ENCODE measurements at places on chromosomes 2 and 18.

GRCh38 chr2:54510916-54511315 is 54.8 kb downstream of the SPTBN1 start:
- DNase-seq: no peak

GRCh38 chr2:177024765-177025164 is 187.8 kb upstream of the HNRNPA3 start:
- no peak for DNase-seq

DNA sequence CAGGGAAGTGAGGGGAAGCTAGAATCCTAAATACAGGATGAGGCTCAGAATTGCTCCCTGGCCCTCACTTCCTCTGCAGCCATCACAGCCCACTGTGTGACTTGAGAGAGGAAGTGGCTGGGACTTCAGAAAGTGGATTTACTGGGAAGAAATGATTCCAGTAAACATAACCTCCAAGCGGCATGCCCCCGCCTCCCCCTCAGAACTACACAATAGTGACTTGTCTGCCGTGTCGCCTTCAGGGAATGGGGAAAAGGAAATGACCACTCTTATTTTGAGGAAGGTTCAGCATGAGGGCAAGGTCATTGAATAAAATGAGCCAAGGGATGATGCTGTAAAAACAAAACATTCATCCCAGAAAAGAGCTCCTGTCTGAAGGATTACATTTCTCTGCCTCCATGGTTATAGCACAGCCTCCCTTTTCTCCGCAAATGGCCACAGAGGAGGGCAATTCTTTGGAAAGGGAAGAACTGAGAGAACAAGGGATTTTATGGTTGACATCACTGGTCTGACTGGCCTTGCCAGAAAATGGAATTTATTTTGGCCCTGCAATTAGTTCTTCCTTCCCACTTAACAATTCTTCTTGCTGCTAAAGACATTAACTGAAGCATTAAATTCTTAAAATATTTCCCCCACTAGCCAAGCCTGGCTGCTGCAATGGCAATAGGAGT is 78.9 kb upstream of the DAPL1 start:
- DNase-seq: no peak

GRCh38 chr2:134842930-134843490 is 4.6 kb downstream of the ACMSD start:
- no peak for DNase-seq

- DNase-seq: no peak
Measured at GRCh38 chr2:25756536-25756935, 83.2 kb upstream of the DTNB start.

DNA sequence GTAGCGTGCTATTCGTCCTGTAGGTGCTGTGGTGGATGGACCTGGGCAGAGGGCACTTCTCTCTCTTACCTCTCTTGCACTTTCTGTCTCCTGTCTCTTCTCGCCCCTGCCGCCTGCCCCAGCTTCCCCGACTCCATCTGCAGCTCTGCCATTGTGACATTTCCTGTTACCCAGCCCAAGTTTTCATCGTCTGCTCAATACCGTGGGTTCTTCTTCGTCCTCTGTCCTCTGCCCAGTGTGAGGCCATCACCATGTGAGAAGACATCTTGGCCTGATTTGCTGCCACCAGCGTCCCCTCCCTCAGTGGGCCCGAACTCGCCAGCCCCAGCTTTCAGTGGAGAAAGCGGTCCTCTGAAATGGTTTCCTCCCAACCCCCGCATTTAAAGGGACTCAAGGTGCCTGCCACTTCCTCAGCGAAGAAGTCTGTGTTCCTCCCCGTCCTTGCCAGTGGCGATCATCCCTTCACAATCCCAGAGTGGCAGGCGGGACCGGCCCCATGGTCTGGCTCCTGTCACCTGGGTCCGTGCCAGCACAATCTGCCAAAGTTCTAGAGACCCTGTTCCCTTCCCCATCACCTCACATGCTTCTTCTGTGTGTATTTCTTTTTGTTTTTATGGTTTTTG is 18.0 kb downstream of the TGOLN2 start:
- no peak for DNase-seq

DNA sequence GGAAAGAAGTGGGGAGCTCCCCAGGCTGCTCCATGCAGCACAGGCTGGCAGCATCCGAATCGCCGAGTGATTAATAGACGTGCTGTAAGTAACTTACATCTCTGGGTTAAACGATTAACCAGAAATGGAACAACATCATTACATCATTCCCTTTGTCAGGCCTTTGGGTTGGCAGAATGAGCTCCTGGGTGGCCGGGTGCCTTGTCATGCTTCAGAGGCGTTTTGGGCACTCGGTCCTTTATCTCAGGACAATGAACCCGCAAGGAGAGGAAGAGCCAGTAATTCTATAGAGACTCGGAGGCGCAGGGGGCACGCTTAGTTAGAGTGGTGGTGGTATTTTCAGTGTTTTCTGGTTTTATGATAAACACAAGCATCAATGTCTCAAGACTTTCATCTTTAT is 146.9 kb upstream of the TPO start:
- DNase-seq: no peak

DNA sequence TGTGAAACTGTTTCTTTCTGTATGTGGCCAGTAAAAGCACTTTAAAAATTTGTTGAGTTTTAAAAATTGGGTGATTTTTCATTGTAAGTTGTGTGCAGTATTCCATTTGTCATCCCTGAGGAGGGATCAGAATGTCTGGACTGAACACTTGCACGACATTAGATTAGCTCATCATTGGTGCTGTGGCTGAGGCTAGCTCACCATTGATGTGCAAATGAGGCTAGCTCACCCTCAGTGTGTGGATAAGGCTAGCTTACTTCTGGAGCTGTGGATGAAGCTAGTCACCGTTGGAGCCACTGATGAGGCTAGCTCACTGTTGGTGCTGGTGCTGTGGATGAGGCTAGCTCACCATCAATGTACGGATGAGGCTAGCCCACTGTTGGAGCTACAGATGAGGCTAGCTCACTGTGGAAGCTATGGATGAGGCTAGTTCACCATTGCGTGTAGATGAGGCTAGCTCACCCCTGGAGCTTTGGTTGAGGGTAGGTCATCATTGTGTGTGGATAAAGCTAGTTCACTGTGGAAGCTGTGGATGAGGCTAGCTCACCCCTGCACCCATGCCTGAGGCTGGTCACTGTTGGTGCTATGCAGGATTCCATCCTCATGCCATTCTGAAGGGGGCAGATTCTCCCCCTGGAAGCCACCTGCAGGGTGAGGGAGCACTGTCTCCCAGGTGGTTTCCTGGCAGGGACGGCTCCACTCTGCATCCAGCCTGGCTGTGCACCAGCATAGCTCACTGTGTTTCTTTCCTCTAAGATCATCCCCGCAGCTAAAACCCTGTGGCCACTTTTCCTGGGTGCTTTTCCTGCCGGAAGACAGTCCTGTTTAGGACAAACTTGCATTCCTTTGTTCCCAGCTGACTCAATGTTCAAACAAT is 101.1 kb downstream of the TWIST2 start:
- DNase-seq: peak; percentile 41

GRCh38 chr2:240507060-240507777 is 50.6 kb downstream of the ANKMY1 start:
- no peak for DNase-seq

DNA sequence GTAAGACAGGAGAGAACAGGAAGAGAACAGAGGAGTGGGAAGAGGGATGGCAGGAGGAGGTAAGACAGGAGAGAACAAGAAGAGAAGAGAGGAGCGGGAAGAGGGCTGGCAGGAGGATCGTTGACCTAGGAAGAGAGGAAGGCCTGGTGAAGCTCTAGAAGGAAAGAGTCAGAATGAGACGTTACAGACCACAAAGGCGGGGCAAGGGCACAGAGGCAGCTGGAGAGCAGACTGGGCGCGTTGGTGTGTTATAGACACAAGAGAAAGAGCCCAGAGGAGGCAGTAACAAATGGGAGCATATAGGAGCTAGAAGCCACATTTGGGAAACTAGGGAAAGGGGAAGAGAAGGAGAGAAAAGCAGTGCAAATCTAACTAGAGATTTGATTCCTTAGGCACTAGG is 26.6 kb downstream of the PTRHD1 start:
- no peak for DNase-seq

DNA sequence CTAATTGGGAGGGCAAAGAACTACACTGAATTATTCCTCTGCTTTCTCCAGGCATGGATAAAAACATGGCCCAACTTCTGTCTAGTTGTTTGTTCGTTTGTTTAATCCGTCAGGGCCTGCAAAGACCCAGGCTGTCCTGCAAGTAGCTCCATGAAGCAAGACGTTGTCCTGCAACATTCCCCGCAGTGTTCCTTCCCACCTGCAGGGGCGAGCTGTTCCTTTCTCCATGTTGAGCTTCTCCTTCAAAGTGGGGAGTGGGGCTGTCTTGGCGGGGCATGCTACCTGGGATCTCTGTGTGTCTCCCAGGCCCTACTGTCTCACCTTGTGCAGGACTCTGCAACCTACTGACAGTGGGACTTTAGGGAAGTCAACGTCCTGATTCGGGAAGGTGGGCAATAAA is 264.0 kb upstream of the SMIM21 start:
- DNase-seq: no peak

DNA sequence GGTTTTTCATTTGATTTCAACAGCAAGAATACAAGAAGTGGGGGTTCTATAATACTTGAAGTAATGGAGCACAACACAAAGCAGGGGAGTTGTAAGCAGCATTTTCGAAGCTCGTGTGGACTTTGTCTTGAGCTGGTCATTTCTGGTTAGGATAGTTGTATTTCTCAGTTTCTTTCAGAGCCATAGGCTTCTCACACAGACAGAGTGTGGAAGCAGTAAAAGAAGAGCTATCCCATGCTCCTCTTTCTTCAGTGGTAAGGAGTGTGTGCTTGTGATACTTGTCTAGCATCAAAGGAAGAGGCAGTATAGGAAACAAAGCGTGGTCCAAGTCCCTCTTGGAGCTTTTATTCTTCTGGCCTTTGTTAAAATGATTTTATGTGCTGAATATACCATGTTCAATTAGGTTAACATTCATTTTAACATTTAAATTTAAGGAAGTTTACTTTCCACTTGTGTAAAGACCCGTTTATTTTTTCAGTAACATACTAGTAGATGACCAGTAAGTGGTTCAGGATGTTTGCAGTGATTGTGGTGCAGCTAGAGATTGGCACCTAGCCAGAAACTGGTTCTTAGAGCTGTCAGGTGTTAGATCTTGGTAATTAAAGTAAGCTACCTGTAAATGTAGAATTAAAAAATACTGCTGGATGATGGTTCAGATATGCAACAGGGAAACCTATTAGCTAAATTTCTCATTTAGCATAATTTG is 14.6 kb downstream of the CCNYL1 start:
- DNase-seq: no peak

- DNase-seq: no peak
Measured at GRCh38 chr2:119463136-119463535, 31.5 kb downstream of the TMEM37 start.

GRCh38 chr2:24451805-24452501 is 39.1 kb upstream of the NCOA1 start:
- no peak for DNase-seq

- no peak for DNase-seq
Measured at GRCh38 chr2:206616151-206616550, 26.1 kb upstream of the FAM237A start.

GRCh38 chr2:150303281-150303680 is 184.2 kb downstream of the RND3 start:
- DNase-seq: no peak

GRCh38 chr2:228860601-228861285 is 410.3 kb downstream of the PID1 start:
- no peak for DNase-seq

- DNase-seq: no peak
Measured at GRCh38 chr2:152050915-152051314, 47.9 kb downstream of the CACNB4 start.

- no peak for DNase-seq
Measured at GRCh38 chr2:46537624-46538295, 58.4 kb downstream of the TMEM247 start.

DNA sequence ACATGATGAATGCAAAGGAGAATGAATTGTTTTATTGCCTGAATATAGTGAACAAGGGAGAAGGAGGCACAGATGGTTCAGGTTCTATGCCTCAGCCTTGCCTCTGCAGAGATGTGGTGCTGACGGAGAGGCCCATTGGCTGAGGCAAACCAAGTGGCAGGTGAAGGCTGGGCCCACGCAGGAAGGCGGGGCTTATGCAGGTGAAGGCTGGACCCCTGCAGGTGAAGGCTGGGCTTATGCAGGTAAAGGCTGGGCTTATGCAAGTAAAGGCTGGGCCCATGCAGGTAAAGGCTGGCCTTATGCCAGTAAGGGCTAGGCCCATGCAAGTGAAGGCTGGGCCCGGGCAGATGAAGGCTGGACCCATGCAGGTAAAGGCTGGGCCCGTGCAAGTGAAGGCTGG is 414.7 kb downstream of the LRATD1 start:
- no peak for DNase-seq

DNA sequence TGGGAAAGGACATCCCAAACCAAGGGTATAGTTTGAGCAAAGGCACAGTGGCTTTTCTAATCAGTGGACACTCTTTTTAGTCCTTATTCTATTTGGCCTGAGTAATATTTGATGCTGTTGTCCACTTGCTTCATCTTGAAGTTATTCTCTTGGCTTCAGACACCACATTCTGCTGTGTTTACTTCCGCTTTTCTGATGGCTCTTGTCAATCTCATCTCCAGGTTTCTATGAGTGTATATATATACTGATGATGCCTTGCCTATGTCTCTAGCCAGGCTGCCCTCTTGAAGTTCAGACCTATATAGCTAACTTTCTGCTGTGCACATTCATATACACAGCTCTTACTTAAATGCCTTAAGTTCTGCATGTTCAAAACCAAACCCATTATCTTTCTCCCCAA is 83.1 kb downstream of the EFEMP1 start:
- no peak for DNase-seq

- no peak for DNase-seq
Measured at GRCh38 chr2:189393440-189394111, 47.7 kb upstream of the WDR75 start.

- DNase-seq: no peak
Measured at GRCh38 chr2:21620771-21621170, 497.0 kb downstream of the TDRD15 start.

All from spleen (tissue), 13 donors.